Activated gamma-delta T cell treated with Interleukin-2 at 50 U/mL for 16 hours (primary cell): ENCODE measurements at places on chromosomes 12 and 14.

GRCh38 chr14:54766276-54767138 lies 136.1 kb downstream of the GCH1 start:
- no peak for DNase-seq

GRCh38 chr12:130198026-130198662 lies 35.9 kb downstream of the FZD10 start:
- no peak for DNase-seq

GRCh38 chr12:100643246-100643645 lies 69.8 kb downstream of the GAS2L3 start:
- no peak for DNase-seq

DNA sequence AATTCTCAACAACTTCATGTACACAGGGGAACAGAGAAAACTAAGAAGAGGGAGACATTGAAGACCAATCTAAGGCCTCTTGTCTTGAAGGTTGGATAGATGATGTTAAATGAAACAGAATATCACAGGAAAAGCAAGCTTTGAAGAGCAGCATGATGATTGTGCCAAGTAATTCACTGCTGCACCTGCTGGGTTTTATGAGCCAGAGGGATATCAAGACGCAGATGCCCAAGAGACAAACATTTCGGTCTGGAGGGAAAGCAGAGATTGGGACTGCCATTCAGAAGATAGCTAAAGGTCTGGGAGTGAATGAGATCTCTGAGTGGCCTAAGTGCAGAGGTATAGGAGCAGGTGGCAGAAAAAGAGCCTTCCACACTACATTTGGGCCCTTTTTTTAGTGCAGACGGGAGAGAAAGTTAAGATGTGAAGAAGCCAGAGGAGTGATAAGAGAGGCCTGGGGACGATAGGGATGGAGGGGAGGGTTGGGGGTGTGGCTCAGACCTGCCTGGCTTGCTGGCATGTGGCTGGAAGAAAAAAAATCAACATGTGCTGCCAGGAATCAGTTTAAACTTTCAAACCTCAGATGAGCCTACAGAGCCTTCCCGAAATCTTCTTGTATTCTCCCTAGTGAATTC lies 200.6 kb downstream of the AEBP2 start:
- no peak for DNase-seq

GRCh38 chr14:63245893-63246292 lies 41.6 kb downstream of the RHOJ start:
- DNase-seq, result no peak

- DNase-seq, result no peak
Measured at GRCh38 chr12:6113691-6114475, 10.6 kb downstream of the VWF start.

DNA sequence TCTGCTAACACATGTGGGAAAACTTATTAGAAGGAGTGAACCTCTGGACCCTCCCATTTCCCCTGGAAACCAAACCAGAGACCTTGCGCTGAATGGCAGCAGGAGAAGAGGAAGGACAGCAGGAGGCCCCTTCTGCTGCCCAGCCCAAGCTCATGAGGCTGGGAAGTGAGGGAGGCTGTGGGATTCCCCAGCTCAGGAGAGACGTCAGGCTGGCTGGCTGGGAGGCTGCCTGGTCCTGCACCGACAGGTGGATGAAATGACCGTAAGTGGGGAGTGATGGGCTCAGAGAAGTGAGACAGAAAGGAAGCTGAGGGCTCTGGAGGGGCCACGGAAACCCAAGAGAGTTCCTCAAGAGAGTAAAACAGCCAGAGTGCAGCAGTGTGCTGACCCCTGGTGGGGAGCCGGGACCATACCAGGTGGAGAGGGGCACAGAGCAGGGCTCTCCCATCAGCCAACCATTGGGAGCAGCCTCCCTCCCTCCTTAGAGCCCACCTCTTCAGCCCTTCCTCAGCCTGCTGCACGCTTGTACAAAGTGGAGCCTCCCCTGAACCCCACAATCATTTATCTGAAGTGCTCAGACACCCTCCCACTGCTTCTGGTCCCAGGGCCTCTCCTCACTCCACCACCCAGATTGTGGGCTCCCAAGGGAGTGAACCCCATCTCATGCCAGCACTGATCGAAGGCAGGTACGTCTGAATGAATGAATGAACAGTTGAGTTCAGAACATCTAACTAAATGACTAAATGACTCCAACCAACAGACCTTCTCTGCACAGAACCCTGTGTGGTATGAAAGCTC lies 14.0 kb downstream of the TAMALIN start:
- peak; percentile 65 for DNase-seq

- DNase-seq, result no peak
Measured at GRCh38 chr12:46839232-46839631, 13.4 kb upstream of the SLC38A4 start.
